Activated T-helper 2 cell treated with anti-CD3 and anti-CD28 coated beads, Interferon-gamma antibody, Interleukin-2, Interleukin-4, amounts not matched to agents 10 μg/mL and 5 μg/mL and 100 μg/mL, durations not matched to agents 14 hours and 24 hours and 36 hours (primary cell): ENCODE measurements at places on chromosomes 13 and 19. TPM values are rescaled to one million over a fixed set of nuclear protein-coding genes. Genes with fewer than 3 reads are reported as not detected.

GRCh38 chr13:60647547-60647946, 250.5 kb downstream of the TDRD3 start:
- no peaks in the 10 kb centered on the region for H3K36me3 ChIP-seq
- H3K4me1 ChIP-seq: no peaks in the 10 kb centered on the region
- H3K4me3 ChIP-seq: no peak overlapping the region
- DNase-seq: no peak

DNA sequence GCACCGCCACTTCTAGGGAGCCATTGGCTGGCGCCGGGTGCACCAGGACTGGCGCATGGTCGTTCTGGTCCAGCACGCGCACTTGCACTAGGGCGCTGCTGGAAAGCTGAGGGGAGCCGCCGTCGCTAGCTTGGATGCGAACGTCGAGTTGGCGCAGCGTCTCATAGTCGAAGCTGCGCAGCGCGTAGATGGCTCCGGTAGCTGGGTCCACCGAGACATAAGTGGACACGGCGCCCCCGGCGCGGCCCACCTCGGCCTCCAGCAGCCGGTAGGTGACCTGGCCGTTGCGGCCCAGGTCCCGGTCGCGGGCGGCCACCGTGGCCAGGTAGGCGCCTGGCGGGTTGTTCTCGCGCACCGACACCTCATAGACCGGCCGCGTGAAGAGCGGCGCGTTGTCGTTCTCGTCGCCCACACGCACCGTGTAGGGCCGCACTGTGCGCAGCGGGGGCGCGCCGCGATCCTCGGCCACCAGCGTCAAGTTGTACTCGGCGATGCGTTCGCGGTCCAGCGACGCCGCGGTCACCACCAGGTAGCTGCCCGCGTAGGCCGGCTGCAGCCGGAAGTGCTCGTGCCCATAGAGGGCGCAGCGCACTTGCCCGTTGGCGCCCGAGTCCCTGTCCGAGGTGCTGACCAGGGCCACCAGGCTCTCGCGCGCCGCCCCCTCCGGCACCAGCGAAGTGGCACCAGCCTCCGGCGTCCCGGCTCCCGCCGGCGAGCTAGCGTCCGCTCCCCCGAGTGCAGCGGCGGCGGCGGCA, 1.7 kb downstream of the PCDH8 start:
- H3K36me3 ChIP-seq: no peaks in the 10 kb centered on the region
- H3K27ac ChIP-seq: no peak overlapping the region
- peaks cover 12% of the 10 kb centered on the region for H3K4me1 ChIP-seq
- peaks cover 58% of the 10 kb centered on the region for H3K27me3 ChIP-seq

Gene PRR19
- total RNA-seq: 0.74 and 0.91 TPM in 2 replicates

DNA sequence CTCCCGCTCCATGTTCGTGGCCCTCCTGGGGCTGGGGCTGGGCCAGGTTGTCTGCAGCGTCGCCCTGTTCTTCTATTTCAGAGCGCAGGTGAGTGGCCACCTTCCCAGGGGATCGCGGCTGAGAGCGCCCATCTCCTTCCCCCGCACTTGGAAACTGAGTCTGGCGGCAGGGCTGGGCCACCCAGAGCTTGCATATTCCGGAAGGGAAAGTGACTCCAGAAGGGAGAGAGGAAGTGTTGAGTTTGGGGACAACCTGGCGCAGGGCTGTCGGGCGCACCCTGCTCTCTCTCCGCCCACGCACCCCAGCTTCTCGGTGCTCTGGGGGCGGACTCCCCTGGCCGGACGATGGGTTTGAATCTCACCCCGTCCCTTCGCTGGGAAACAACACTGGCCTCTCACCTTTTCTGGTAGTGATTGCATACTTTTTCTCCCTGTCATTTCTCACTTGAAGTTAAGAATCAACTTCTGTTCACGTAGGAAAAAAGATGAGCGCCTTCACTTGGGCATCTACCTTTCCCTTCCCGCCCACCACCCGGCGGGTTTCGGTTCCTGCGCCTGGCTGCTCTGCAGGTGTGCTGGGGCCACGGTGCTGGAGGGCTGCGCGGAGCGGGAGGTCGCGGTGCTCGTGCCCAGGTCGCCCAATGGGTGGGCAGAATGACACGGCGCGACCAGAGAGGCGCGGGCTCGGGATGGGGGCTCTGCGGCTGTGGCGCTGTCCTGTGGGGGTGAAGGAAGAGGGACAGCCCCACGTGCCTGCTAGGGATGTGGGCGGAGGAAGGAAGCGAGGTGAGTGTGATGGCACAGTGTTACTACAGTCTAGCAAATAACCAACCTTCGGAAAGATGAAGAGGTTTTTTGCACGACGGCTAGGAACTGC, 721 bp downstream of the TNFSF11 start:
- peak overlapping the region; percentile 74 for H3K4me3 ChIP-seq
- H3K36me3 ChIP-seq: peaks cover 8% of the 10 kb centered on the region
- peak; percentile 30 for DNase-seq
- peak overlapping the region; percentile 75 for H3K27ac ChIP-seq
- peaks cover 43% of the 10 kb centered on the region for H3K4me1 ChIP-seq

DNA sequence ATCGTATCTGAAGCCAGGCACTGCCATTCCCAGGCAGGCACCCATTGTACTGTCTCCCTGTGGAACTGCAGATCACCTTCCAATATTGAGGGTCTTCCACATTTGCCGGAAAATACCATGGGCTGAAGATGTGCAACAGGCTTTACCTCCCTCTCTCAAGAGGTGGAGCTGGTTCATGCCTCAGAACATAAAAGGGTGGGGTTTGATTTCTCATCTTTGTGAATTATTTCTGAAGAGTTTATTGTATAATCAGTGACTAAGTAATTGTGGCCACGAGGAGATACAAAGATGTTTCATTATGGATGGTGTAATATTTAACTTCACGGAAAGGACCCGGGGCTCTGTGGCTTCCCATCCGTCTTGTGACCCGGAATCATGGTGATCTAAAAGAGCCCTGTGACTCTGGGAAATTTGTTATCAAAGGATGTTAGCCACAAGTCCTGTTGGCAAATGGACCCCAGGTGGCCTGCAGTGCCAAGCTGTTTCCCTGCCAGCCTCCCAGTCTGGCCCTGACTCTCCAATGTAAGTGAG, 230.5 kb downstream of the LACC1 start:
- no peak overlapping the region for H3K4me3 ChIP-seq
- peaks cover 2% of the 10 kb centered on the region for H3K27me3 ChIP-seq
- H3K36me3 ChIP-seq: no peaks in the 10 kb centered on the region
- no peak for DNase-seq

Gene UNC13A
- total RNA-seq: 0.02 TPM in 1 of 2 replicates, not detected in the other

Gene CAMSAP3
- total RNA-seq: 0.23 and 0.55 TPM in 2 replicates

Gene LILRB1
- not detected in 2 replicates for total RNA-seq

Gene NKG7
- 332 and 342 TPM in 2 replicates for total RNA-seq

- H3K4me1 ChIP-seq: no peaks in the 10 kb centered on the region
- no peak overlapping the region for H3K4me3 ChIP-seq
- no peak for DNase-seq
- no peak overlapping the region for H3K27ac ChIP-seq
- H3K27me3 ChIP-seq: peaks cover 12% of the 10 kb centered on the region
Observed at GRCh38 chr19:41495589-41495988, 52.6 kb downstream of the ERICH4 start.

Gene PCSK4
- 2.1 and 2.6 TPM in 2 replicates for total RNA-seq

DNA sequence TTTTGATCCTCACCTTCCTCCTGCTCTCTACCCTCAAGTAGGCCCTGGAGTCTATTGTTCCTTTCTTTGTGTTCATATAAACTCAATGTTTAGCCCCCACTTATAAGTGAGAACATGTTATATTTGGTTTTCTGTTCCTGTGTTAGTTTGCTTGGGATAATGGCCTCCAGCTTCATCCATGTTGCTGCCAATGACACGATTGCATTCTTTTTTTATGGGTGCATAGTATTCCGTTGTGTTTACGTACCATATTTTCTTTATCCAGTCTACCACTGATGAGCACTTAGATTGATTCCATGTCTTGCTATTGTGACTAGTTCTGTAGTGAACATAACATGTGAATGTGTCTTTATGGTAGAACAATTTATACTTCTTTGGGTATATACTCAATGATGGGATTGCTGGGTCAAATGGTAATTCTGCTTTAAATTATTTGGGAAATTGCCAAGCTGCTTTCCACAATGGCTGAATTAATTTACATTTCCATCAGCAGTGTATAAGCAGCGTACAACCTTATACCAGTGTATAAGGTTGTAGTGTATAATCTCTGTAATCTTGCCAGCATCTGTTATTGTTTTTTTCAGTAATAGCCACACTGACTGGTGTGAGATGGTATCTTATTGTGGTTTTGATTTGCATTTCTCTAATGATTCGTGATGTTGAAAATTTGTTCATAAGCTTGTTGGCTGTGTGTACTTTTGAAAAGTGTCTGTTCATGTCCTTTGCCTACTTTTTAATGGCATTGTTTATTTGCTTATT, 288.9 kb downstream of the KCNRG start:
- H3K4me3 ChIP-seq: no peak overlapping the region
- no peaks in the 10 kb centered on the region for H3K36me3 ChIP-seq

Gene CGB1
- total RNA-seq: not detected in 2 replicates

DNA sequence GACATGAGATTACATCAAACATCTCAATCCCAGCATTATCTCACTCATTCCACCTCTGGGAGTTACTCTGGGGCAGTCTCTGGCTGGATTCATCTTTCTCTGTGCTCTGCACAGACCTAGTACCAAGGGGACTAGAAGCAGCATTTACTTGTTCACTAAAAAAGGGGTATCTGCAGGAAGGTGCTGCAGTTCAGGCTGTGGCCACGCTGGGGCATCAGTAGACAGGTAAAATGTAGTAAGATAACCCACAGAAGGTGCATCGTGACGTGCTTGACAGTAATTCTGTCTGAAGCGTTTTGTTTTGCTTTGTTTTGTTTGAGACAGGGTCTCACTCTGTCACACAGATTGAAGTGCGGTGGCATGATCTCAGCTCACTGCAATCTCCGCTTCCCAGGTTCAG, 29.3 kb downstream of the ZNF564 start:
- no peak overlapping the region for H3K27ac ChIP-seq
- H3K36me3 ChIP-seq: peaks cover 56% of the 10 kb centered on the region
- H3K27me3 ChIP-seq: no peaks in the 10 kb centered on the region
- no peak for DNase-seq
- no peak overlapping the region for H3K4me3 ChIP-seq
- H3K4me1 ChIP-seq: no peaks in the 10 kb centered on the region

DNA sequence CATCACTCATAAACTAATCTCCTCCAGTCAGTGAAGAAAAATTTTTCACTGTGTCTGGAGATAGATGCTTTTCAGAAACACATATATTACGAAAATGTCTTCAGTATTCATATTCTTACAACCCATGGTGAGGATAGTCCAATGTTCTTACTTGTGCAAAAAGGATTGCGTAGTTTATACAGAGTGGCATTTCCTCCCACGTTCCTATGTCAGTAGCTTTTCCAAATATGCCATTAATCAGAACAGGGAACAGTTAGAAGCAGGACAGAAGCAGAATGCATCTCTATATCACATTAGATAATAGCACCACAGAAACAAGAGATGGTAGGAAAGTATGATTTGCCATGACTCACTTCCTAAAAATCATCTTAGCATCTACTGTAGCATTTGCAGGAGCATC, 282.9 kb downstream of the SLITRK5 start:
- no peaks in the 10 kb centered on the region for H3K4me1 ChIP-seq
- H3K27me3 ChIP-seq: no peaks in the 10 kb centered on the region
- no peaks in the 10 kb centered on the region for H3K36me3 ChIP-seq
- no peak overlapping the region for H3K4me3 ChIP-seq
- DNase-seq: no peak
- H3K27ac ChIP-seq: no peak overlapping the region

DNA sequence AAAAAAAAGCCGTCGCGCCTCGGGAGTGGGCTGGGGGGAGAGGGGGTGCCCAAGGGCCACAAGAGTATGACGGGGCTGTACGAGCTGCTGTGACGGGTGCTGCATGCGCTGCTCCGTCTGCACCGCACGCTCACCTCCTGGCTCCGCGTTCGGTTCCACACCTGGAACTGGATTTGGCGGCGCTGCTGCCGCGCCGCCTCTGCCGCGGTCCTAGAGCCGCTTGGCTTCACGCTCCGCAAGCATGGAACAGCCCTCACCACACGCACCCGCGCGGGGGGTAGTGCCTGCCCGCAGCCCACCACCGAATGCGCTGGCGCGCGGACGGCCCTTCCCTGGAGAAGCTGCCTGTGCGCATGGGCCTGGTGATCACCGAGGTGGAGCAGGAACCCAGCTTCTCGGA, 18.8 kb downstream of the C1QTNF9 start:
- DNase-seq: no peak
- no peak overlapping the region for H3K27ac ChIP-seq
- no peaks in the 10 kb centered on the region for H3K4me1 ChIP-seq
- no peak overlapping the region for H3K4me3 ChIP-seq

GRCh38 chr13:22162889-22163288, 492.0 kb downstream of the FGF9 start:
- peaks cover 20% of the 10 kb centered on the region for H3K4me1 ChIP-seq
- no peaks in the 10 kb centered on the region for H3K36me3 ChIP-seq
- no peak overlapping the region for H3K27ac ChIP-seq
- peaks cover 5% of the 10 kb centered on the region for H3K27me3 ChIP-seq

DNA sequence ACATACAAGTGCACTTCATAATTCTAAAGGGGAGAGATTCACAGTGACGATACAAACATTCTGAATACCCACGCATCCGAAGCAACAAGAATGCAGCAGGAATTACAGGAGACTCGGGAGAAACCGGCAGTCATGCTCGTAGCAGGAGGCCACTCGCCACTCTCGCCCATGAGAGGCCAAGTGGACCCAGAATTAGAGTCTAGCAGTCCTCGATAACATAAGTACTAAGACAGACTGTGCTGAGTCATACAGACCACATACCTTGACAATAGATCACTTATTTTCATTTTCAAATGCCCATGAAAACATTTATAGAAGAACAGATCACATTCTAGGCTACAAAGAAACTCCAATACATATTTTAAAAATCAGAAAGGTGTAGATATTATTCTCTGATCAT, 299.1 kb upstream of the TSHZ3 start:
- no peak overlapping the region for H3K4me3 ChIP-seq
- H3K27ac ChIP-seq: no peak overlapping the region
- H3K27me3 ChIP-seq: no peaks in the 10 kb centered on the region

DNA sequence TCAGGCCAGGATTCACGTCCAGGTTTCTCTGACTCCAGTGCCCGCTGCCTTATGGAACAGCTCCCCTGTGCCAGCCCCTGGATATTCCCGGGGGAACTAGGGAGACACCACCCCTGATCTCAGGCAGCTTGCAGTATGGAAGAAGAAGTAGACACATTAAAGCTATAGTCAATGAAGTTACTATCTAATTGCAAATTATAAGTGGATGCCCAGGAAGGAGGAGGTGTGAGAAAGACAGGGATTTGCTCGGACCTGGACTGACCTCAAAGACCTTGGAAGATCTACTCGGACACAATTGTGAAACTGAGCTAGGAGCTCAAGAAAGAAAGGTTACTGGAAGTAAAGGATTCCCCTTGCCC, 10.4 kb downstream of the SIGLEC11 start:
- no peak overlapping the region for H3K27ac ChIP-seq
- H3K4me3 ChIP-seq: no peak overlapping the region
- H3K27me3 ChIP-seq: peaks cover 13% of the 10 kb centered on the region
- H3K36me3 ChIP-seq: no peaks in the 10 kb centered on the region
- DNase-seq: no peak

- H3K4me1 ChIP-seq: peaks cover 3% of the 10 kb centered on the region
- H3K4me3 ChIP-seq: no peak overlapping the region
- H3K36me3 ChIP-seq: peaks cover 22% of the 10 kb centered on the region
- no peaks in the 10 kb centered on the region for H3K27me3 ChIP-seq
- DNase-seq: no peak
- no peak overlapping the region for H3K27ac ChIP-seq
Observed at GRCh38 chr19:8257052-8257443, 47.9 kb downstream of the CERS4 start.

Gene NLRP11
- not detected in 2 replicates for total RNA-seq
